Astrocyte (in vitro differentiated cells and primary cell): ENCODE measurements at places on chromosomes 7 and 10. TPM values are rescaled to one million over a fixed set of nuclear protein-coding genes. Genes with fewer than 3 reads are reported as not detected.

- peaks cover 12% of the 10 kb centered on the region for H3K4me1 ChIP-seq
- DNase-seq, result no peak
- H3K27ac ChIP-seq, result no peak overlapping the region
- no peaks in the 10 kb centered on the region for H3K27me3 ChIP-seq
- H3K4me3 ChIP-seq, result no peak overlapping the region
- peaks cover 5% of the 10 kb centered on the region for H3K36me3 ChIP-seq
These were observed 1.1 kb upstream of the ARPC1A start for GRCh38 chr7:99324559-99324958.

- H3K27ac ChIP-seq, result no peak overlapping the region
- H3K36me3 ChIP-seq, result no peaks in the 10 kb centered on the region
- H3K4me3 ChIP-seq, result no peak overlapping the region
- H3K27me3 ChIP-seq, result peaks cover 50% of the 10 kb centered on the region
These were observed 8.8 kb upstream of the ZNF503 start for GRCh38 chr10:75410132-75411005.

DNA sequence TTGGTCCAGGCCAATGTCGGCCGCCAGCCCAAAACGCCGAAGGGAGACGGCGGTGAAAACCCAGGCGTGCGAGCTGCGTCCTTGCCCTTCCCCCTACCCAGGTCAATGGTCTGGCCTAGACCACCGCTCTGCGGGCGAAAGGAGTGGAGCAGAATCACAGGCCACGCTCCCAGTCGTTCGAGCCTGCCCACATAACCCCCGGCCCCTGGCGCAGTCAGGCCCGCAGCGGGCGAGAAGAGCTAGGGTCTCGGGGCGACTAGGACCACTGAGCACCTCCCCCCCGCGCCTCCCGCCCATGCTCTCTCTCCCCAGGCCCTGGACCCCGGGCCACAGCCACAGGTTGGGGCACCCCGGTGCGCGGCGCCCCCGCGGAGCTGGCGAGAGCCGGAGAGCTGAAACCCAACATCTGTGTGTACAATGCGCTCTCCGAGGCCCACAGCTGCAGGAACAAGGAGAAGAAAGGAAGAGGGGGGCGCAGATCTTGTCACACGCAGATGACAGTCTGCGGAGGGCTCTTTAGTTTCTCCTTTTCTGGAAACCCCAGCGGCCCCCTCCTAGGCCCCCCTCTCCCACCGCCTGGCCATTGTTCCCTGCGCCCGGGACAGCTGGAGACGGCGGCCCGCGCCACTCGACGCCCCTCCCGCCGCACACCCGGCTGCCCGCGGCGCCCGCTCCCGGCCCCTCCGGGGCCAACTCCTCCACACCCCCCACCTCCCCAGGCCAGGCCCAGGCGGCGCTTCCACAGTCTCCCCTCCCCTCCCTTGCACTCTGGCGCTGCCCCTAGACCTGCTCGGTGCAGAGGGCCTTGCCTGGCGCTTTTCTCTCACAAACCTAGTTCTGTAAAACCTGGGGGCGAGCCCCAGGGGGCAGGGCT is 355.0 kb downstream of the DNAJB6 start:
- no peak for DNase-seq
- peak overlapping the region; percentile 50 for H3K4me3 ChIP-seq
- H3K27ac ChIP-seq, result no peak overlapping the region
- peaks cover 32% of the 10 kb centered on the region for H3K27me3 ChIP-seq

HMX3 gene
- not detected in 2 replicates for total RNA-seq

DNA sequence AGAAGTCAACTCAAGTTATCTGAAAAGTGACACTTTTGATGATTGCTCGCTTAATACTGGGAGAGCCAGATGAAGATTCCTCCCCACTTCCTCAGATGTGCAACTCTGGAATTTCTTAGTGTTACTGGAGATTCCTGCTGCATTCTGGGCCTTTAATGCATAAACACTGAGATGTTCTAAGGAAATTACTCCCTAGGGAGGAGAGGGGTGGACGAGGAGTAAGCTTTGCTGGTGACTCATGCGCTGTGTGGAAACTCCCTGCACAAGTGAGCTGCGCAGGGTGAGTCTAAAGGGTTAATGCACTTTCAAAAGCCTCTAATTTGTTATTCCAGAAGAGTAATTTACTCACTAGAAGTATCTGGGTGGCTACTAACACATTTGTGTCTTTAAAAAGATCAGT is 46.3 kb downstream of the EGFR start:
- no peaks in the 10 kb centered on the region for H3K36me3 ChIP-seq
- peak overlapping the region; percentile 24 for H3K4me3 ChIP-seq
- DNase-seq, result peak; percentile 95
- peaks cover 56% of the 10 kb centered on the region for H3K4me1 ChIP-seq
- no peaks in the 10 kb centered on the region for H3K27me3 ChIP-seq
- H3K27ac ChIP-seq, result peak overlapping the region; percentile 99

GRCh38 chr7:139808427-139808826 is 20.6 kb upstream of the TBXAS1 start:
- H3K4me3 ChIP-seq, result no peak overlapping the region
- no peaks in the 10 kb centered on the region for H3K27me3 ChIP-seq
- no peak overlapping the region for H3K27ac ChIP-seq
- H3K36me3 ChIP-seq, result no peaks in the 10 kb centered on the region

RNF148 gene
- total RNA-seq, result 0.50 TPM in 1 of 2 replicates, not detected in the other

GRCh38 chr7:119037941-119038340 is 813.4 kb downstream of the ANKRD7 start:
- no peak overlapping the region for H3K4me3 ChIP-seq
- H3K27ac ChIP-seq, result no peak overlapping the region
- H3K36me3 ChIP-seq, result no peaks in the 10 kb centered on the region
- DNase-seq, result no peak

GRCh38 chr7:42445691-42446090 is 208.7 kb upstream of the GLI3 start:
- no peaks in the 10 kb centered on the region for H3K4me1 ChIP-seq
- no peak overlapping the region for H3K27ac ChIP-seq
- DNase-seq, result no peak
- no peak overlapping the region for H3K4me3 ChIP-seq
- no peaks in the 10 kb centered on the region for H3K36me3 ChIP-seq

GRCh38 chr7:38177621-38178003 is 433 bp upstream of the STARD3NL start:
- H3K27me3 ChIP-seq, result no peaks in the 10 kb centered on the region
- H3K36me3 ChIP-seq, result no peaks in the 10 kb centered on the region
- peak overlapping the region; percentile 89 for H3K4me3 ChIP-seq
- H3K4me1 ChIP-seq, result peaks cover 18% of the 10 kb centered on the region
- H3K27ac ChIP-seq, result peak overlapping the region; percentile 94
